ENCODE measurements at places on chromosomes 11 and 22.
A peak's percentile ranks its signal among the peaks of the same experiment; 100 is the strongest.

- peak; percentile 62 for DNase-seq
Observed at GRCh38 chr11:63866211-63866610, 27.3 kb downstream of the MARK2 start.

DNA sequence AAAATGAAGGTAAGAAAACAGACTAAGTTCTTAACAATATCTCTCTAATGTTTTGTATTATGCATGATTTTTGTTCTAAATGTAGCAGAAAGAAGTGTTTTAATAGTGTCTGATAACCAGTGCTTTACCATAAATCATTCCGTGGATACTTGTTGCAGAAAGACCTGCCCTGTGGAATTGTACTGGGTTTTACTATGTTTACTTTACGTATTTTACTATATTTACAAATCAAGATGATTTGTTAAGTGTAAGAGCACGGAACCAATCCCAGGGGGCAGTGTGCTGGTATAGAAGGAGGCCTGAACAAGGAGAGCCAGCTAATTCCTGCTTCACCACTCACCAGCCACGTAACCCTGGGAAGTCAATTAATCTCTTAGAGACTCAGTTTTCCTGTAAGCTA, 1.4 kb downstream of the HTR3B start:
- DNase-seq: peak; percentile 55

DNA sequence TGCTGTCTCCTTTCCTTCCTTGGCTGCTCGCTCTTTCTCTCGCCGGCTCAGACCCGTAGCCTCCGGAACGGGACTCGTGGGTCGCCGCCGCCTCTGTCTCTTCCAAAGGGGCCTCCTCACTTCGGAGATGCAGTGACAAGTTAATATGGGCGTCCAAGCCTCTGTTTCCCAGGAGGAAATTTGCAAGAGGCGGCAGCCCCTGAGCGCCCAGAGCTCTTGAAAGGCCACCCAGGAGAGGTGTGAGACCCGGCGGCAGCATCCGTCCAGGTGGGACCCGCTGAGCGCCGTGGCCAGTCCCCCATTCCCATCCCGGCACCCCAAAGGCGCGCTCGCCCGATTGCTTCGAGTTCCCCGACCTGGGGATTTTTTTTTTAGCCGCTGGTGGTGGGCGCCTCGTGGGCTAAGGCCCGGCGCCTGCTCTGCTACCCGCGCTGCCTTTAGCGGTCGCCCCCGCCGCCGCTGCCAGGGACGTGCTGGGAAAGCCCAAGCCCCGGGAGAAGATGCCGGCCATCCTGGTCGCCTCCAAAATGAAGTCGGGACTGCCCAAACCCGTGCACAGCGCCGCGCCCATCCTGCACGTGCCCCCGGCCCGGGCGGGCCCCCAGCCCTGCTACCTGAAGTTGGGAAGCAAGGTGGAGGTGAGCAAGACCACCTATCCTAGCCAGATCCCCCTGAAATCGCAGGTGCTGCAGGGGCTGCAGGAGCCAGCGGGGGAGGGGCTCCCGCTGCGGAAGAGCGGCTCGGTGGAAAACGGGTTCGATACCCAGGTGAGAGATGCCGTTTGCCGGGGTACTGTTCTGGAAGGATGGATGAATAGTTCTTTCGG, 772 bp downstream of the NAV2 start:
- no peak for DNase-seq

- no peak for DNase-seq
Observed at GRCh38 chr11:19866521-19866920, 153.9 kb downstream of the NAV2 start.

DNA sequence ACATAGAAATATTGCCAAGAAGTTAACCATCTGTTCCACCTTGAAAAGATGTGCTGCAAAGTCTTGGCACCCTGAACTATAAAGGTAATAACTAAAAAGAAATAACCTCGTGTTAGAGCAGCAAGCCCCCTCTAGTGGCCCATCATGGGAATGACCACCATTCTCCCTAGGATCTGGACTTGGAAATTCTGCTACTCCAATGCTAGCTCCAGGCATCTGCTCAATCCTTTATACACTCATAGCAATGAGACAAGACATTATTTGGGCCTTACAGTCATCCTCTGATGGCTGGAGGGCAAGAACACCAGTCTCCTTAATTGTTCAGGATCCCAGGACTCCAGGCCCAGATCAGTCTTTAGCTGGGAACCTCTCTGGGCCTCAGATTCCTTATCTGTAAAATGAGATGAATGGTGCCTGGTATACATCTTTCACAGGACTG, 76.0 kb downstream of the CWC15 start:
- peak; percentile 67 for DNase-seq

GRCh38 chr11:27660171-27660570, 40.1 kb downstream of the BDNF start:
- DNase-seq: no peak

DNA sequence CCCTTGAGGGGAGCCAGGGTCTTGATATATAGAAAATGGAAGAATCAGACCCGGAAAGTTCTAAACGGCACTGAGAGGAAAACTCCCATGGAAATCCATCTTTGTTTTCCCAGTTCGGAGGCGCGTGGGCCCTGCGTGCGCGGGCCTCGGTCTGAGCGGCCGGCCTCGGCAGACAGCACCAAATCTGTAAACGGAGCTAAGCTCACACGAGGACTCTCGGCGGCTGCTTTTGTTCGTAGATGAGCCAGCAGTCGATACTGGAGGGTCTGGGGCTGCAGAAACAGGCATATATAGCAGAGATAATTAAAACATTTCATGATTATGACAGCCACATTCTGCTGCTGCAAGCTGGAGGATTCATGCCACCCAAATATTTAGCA, 68.5 kb upstream of the PPARA start:
- DNase-seq: peak; percentile 45

DNA sequence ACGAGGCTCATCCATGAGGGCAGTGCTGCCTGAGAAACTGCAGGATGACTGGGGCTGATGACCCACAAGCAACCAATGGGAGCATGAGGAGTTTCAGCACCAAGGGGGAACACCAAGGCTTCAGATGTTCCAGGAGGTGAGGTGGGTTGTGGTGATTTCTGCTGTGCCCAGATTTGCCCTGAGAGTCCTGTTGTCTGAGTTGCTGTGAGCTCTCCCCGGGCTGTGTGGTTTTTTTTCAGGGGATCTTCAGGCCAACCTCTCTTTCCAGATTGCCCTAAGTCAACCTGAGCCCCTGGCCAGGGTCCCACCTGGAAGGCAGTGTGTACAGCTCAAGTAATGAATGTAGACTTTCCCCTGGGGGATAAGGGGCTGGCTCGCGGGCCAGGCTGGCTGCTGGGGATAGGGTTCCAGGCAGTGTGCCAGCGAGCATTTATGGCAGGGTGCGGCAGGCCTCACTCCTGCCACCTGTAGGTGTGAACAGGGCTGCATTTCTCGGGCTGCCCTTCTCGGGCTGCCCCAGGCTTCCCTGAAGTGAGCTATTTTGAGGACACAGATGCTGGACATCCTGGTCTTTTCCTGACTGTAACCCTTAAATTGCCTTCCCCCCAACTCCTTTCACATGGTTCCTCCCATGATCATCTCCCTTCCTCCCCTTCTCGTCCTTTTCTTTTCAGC, 9.8 kb downstream of the SLC22A6 start:
- no peak for DNase-seq

GRCh38 chr11:2488004-2488403, 43.2 kb downstream of the KCNQ1 start:
- DNase-seq: peak; percentile 5

Data from fibroblast of lung (primary cell).